ENCODE measurements at places on chromosomes 1 and 21. TPM values are rescaled to one million over a fixed set of nuclear protein-coding genes. Genes with fewer than 3 reads are reported as not detected.
A peak's percentile ranks its signal among the peaks of the same experiment; 100 is the strongest.

GRCh38 chr1:98410082-98410481 lies 251.4 kb upstream of the SNX7 start:
- DNase-seq = no peak

- DNase-seq = no peak
Measured at GRCh38 chr1:26578167-26578566, 48.6 kb downstream of the RPS6KA1 start.

GRCh38 chr1:8047112-8047511 lies 21.0 kb upstream of the ERRFI1 start:
- DNase-seq = no peak

DNA sequence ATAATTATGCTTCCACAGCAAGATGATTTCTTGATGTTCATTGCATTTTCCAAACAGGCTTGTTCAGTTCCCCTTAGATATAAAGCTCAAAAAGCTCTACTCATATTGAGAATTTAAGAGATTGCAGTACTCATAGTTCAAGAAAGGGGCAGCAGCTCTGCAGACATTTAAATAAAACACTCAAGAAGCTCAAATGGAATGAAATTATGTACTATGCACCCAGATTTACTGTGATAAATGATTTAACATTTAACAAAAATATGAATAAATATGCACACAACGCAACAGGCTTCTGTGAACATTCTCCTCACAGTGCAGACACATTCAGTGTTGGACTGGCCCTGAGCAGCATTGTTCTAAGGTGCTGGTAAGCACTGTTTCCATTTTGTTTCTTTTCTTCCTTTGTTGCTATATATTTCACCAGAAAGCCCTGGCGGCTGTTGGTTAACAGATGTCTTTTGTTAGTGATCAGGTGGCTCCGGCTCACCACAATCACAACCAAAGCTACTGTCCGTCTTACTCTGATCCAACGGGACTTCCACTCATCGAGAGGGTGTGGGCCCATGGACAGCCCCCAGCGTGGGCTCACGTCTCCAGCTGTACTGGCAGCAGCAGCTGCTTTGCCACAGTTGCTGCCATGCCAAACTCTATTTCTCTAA lies 1440.3 kb downstream of the NCAM2 start:
- no peak for DNase-seq

DNA sequence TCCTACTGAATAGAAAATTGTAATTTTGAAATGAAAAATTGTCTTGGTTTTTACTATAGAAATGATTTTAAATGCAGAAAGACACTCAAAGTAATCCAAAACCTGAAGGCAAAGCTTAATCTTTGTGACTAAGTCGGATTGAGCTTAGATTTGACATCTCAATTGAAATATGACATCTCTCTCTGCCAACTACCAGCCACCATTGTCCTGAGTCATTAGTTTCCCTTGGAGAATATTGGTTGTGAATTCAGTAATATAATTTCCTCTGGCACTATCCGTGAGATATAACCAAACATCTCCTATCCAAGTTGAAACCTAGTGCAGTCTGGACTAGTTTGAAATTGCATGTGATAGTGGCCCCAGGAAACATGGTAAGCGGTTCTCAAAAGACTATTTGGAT lies 37.1 kb downstream of the PLA2G4A start:
- no peak for DNase-seq

DNA sequence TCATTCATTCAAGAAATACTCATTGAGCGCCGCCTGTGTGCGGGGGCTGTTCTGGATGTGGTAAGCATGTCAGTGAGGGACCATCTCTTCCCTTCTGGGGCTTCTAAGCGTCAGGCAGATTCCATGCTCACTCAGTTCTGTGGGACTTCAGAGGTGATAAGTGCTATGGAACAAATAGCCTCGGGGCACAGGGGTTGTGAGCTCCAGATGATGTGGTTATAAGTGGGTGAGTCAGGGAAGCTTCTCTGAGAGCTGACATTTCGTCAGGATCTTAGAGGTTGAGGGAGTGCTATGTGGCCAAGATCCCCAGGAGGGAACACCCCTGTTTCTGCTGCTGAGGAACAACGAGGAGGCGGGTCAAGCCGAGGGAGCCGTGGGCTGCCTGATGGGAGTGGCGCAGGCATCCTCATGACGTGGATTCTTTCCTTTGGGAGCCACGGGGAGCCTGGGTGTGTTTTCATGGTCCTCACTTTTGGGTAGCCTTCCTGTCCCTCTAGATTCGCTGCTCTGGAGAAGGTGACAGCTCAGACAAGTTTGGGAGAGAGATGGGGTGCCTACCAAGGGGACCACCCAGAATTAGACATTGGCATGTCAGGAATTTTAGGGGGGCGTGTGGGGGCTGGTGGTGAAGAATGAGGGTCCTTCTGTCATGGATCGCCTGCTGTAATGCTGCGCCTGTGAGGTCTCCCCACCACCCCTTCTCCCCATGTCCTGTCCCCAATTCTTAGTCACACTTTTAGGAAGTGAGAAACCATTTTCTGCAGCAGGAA lies 38.5 kb downstream of the HUNK start:
- no peak for DNase-seq

DNA sequence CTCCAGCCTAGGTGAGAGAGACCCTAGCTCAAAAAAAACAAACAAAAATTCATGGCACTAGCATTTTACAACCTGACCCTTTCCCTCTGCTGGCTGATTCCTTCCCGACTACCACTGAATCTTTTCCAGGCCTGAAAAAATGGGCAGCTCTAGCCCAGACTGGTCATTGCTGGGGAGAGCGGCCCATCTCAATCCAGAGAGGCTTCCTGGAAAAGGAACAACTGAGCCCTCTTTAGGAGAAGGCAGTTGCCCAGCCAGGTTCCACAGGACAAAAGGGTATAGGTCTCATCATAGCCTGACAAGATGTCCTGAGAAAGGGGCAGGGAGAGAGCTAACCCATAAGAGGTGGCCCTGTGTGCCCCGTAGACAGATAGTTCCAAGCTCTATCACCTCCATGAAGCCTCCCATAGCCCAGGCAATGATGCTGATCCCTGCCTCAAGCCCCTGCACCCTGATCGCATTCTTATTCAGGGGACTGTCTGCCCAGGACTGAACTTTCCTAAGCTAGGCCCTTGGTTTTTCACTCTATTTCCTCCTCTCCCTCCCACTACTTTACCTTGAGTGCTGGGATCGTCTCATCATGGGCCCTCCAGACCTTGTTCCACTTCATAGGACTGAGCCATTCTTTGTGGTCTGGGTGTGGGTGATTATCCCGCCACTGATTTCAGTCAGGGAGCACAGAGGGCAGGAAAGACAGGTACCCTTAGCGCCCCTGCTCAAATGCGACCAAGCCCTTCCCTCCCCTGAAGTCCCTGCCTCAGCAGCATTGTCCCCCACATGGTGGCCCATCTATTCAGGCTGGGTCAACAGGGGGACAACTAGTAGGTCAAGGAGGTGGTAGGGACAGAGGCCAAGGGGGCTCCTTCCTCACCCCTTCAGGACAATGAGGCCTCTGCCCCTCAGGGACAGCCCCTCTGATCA lies 18.2 kb downstream of the RHBG start:
- no peak for DNase-seq

DNA sequence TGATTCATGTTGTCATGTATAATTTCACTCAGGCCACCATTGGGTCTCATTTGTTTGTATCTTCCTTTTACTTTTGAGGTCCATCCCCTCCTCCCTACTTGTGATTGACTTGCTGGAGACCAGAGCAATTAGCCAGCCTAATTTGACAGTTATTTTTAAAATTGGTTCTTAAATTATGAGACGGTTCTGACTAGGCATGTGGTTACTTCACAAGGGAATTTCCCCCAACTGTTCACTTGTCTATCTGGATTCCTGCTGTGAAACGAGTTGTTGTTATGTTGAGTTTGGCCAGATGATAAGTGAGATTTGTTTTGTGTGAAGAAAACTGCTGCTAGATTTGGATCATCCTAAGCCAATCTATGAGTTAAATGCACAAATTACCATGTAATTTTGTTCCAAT lies 359.1 kb downstream of the BARHL2 start:
- DNase-seq = no peak

- DNase-seq = no peak
Measured at GRCh38 chr1:183073320-183073719, 50.1 kb downstream of the LAMC1 start.

GRCh38 chr1:41615316-41615715 lies 130.8 kb upstream of the EDN2 start:
- DNase-seq = no peak

DNA sequence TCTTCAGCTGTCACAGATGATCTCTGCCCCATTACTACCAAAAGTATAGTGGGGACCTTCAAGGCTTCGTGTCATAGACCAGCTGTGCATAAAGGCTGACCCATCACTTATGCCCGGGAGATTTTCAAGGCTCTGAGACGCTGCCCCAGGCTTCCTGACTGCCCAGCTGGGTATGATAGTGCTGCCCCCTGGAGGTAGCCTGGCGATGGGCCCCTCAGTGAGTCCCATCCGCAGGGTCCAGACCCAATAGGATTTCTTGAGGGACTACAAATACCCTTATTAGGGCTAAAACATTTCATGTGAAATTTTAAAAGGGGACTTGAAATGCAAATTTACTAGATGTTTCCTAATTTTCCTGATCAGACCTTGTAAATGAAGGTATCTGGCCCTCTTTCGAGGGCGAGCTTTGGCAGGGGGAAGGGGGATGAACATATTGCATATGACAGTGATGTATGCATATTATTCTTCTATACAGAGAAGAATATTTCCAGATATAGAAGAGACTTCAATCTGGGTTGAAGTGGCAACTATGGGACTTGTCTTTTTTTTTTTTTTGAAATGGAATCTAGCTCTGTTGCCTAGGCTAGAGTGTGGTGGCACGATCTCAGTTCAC lies 11.7 kb upstream of the FCMR start:
- no peak for DNase-seq

GRCh38 chr21:39096754-39097153 lies 86.5 kb downstream of the PSMG1 start:
- DNase-seq = no peak

GRCh38 chr1:183804916-183805841 lies at the start of gene RGL1:
RGL1 (plus strand) TSS chr1:183805120; CDS start chr1:183805298, 178 bp downstream.
- peak; percentile 89 for DNase-seq

GRCh38 chr1:223248770-223249140 lies 105.7 kb upstream of the TLR5 start:
- no peak for DNase-seq

- DNase-seq = no peak
Measured at GRCh38 chr1:113057006-113057405, 16.0 kb upstream of the LRIG2 start.

- DNase-seq = no peak
Measured at GRCh38 chr1:160576390-160576789, 2.9 kb downstream of the CD84 start.

DNA sequence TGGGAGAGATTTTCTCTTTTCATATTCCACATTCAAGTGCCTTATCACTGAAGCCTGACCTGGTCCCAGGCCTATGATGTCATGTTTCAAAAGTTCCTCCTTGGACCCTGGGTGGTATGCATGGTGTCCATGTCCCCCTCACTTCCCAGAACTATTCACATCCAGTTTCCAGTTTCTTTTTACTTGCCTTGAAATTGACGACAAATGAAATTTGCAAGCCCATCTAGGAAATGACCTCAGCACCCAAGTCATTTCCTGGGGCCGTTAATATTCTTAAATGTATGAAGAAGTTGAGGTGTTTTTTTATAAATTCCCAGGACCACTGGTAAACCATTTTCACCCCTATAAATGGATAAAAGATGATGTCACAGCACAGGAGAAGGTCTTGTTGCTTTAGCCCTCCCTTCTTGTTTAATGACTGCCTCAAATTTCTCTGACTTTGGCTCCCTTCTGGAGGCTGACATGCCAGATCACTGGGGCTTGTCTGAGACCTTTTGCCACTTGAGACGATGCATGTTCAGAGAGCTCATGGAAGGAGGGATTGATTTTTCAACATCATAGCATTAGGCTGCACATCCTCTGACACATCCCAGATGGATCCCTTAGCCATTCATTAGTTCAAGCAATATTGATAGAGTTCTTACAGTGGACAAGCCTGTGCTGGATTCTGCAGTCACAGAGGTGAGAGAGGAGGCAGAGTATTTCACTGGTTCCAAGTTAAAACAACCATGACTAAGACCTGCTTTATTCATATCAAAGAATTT lies 221.3 kb downstream of the PLPP3 start:
- DNase-seq = no peak

DNA sequence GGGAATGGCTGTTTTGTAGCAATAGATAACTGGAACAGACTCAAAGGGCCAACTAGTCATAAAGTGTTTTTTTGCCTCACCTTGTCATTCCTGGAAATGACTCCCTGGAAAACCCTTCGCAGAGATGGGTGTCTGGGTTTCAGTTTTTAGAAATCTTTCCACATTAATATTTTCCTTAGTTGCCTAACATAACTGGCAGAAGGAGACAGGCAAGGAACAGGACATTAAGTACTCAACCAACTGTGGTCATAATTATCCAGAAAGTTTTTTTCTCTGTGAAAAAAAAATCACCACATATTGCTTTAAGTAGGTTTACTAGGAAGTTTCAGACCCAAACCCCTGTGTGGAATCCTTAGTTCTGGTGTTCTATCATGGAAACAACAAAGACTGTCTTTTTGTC lies 3.4 kb upstream of the CMPK1 start:
- DNase-seq = no peak

GRCh38 chr21:44391345-44392091 lies 38.1 kb downstream of the TRPM2 start:
- peak; percentile 36 for DNase-seq

GRCh38 chr1:58924821-58925220 lies 141.0 kb upstream of the JUN start:
- no peak for DNase-seq

- no peak for DNase-seq
Measured at GRCh38 chr1:52402860-52403240, 1.4 kb downstream of the ORC1 start.

DNA sequence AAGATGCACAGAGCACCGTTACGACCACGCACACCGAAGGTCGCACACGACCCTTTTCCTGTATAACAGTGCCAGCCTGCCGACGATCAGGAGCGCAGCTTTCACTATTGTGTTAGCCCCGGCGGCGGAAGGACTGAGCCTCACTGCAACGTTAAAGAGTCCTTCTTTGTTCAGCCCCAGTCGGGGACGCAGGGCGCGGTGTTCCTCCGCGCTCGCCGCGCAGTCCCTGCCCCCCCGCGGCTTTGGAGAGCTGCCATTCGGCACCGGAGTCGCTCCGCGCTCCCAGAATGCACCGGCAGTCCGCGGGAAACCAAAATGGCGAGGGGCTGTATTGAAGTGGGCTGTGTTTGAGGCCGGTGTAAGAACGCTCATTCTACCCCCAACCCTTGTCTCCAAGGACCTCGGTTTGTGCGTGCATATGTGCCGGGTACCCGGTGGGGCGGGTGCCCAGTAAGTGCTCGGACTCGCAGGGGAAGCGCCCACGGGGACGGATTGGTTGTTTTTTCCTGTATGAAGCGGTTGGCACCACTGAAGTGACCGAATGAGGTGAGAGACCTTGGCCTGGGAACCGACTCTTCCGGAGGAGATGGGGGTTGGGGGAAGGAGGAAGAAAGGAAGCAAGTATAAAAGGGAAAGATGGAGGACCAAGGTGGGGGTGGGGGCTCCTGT lies at the start of gene MTF2:
Gene MTF2 (plus strand): TSS at position 298 of the 669 bp plus-strand sequence. CDS start 244 bp downstream, at position 542.
- peak; percentile 97 for DNase-seq

IVL gene
- 0.36 TPM for polyA plus RNA-seq

CRNN gene
- polyA plus RNA-seq = not detected

LCA5L gene
- polyA plus RNA-seq = 1.8 TPM

PDZK1 gene
- polyA plus RNA-seq = 1.1 TPM

B4GALT3 gene
- polyA plus RNA-seq = 26.6 TPM

PPFIA4 gene
- 69.4 TPM for polyA plus RNA-seq

ADGRB2 gene
- 17.6 TPM for polyA plus RNA-seq

S100A7 gene
- polyA plus RNA-seq = not detected

PERM1 gene
- 2.1 TPM for polyA plus RNA-seq

ERVH48-1 gene
- polyA plus RNA-seq = 1.3 TPM

BRDT gene
- 0.37 TPM for polyA plus RNA-seq

YOD1 gene
- polyA plus RNA-seq = 4.2 TPM

FAM72D gene
- 2.8 TPM for polyA plus RNA-seq
